ENCODE measurements at places on chromosomes 1 and 21.

- no peak for DNase-seq
These were observed 45.6 kb upstream of the TMEM51 start for GRCh38 chr1:15107911-15108310.

DNA sequence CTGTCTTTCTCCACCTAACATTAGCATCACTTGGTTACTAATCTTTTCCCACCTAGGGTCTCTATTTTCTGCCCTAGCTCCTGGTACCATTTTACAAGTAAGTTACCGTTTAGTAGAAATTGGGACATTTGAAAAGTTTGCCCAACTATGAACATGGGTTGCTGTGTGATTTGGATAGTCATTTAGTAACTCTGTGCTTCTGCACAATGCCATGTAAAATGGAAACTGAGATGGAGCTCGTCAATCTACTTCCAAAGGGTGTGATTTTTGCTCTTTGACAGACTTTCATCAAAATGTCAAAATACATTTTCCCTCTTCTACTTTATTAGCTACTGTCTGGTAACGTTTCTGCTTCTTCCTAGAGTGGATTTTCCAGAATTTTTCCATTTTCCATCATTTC, 381.5 kb upstream of the B3GALT2 start:
- DNase-seq: no peak

- no peak for DNase-seq
These were observed 166.6 kb downstream of the LMX1A start for GRCh38 chr1:165189913-165190312.

- no peak for DNase-seq
These were observed 85.5 kb downstream of the RIPK4 start for GRCh38 chr21:41681348-41681801.

- no peak for DNase-seq
These were observed 1.6 kb downstream of the SLC25A34 start for GRCh38 chr1:15737324-15738319.

- no peak for DNase-seq
These were observed 24.7 kb downstream of the SDE2 start for GRCh38 chr1:225974454-225974853.

- DNase-seq: no peak
These were observed 483.2 kb downstream of the PTPRC start for GRCh38 chr1:199122085-199122484.

DNA sequence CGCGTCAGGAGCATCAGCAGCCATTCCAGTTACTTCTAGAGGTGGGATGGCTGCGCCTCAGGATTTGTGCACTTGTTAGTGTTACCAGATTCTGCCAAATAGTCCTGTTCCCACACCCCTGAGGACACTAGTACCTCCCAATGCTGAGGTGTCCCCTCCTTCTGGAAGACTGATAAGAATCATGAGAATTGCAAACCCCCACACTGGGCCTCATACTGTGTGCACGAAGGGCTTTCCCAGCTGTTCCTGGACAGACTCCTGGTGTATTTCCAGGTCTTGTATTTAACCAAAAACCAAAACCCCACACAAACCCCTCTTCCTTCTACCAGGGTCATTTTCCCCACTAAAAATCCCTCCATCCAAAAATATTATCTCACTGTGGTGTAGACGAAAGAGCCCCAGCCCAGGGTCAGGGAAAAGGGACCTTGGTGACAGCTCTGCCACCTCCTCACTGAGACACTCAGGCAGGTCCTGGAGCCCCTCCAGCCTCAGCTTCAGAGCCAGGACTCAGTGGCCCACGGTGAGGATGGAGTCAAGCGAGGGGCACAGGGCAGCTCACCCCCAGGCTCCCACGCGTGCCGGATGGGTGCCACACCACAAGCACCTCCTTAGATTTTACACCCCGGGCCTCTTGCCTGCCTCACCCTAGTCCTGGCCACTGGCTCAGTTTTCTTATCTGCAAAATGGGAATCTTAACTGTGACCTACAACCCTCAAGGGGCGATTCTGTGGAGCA, 131.4 kb upstream of the RUNX3 start:
- DNase-seq: no peak

GRCh38 chr1:214511639-214511998, 39.8 kb downstream of the PTPN14 start:
- no peak for DNase-seq

GRCh38 chr1:192485692-192486436, 89.7 kb upstream of the RGS1 start:
- peak; percentile 47 for DNase-seq

GRCh38 chr1:55413286-55413685, 198.1 kb upstream of the USP24 start:
- no peak for DNase-seq

DNA sequence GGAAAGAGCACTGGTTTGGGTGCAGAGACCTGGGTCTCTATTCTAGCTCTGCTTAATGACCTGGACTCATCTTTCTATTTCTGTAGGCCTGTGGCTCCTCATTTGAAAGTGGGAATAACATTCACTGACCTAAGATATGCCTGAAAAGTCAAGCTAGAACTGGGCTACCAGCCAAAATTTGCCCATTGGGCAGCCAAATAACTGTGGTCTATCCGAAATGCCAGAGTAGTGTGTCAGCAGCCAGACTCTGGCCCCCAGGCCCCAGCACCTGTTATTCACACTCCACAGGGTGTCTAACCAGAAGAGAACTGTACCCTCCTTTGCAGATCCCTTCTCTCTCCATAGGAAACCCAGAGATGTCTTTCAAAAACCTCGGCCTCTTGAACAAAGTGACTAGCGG, 12.6 kb downstream of the DAB1 start:
- DNase-seq: peak; percentile 91

DNA sequence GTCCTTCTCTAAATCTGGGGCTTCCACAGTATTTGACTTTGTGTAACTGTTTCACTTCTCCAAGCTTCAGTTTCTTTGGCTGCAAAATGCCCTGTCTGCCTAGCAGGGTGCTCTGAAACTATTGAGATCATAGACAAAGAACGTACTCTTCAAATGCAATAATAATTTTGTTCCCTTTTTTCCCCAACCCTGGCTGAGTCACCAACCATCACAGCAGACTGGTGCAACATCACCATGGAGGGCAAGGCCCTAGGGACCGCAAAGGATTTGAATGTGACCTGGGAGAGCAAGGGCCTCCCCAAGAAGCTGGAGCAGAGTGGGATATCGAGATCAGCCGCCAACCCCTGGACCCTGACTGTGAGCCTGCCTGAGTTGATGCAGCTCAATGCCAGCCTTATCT, 115.0 kb downstream of the FCRL5 start:
- no peak for DNase-seq

- no peak for DNase-seq
These were observed 108.9 kb upstream of the ADAR start for GRCh38 chr1:154716614-154717527.

- no peak for DNase-seq
These were observed 45.5 kb downstream of the CACHD1 start for GRCh38 chr1:64515427-64515826.

DNA sequence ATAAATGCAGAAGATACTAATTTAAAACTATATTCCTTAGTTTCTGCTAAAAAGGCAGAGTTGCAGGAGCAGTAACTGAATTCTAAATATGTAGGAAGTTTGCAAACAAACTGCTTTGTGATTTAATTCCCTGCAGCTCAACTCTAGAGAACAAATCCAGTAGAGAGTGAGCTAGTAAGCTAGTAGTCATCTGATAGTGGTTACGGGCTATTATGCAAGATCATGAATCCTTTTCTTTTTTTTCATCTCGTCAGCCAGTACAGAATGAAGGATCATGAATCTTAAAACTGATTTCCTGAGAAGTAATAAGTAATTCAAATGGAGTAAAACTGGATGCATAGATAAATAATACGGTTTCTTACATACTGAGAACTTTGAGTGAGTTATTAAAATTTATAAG, 3.3 kb downstream of the DPH5 start:
- DNase-seq: no peak

DNA sequence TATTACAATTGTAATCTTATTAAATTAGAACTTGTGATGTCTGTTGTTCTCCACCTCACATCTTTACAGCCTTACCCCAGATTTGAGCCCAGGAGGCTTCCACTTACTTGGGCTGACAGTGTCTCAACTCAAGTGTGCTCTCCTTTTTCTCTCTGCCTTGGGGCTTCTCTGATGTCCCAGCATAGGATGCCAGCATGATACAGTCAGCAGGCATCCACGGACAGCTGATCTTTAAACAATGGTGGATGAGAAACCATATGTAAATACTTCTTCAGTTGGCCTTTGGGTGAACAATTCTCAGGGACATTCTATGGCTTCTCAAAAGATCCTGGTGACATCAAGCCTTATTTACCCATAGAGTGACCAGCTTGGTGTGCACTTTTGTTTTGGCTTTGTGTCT, 107.6 kb upstream of the GORAB start:
- no peak for DNase-seq

GRCh38 chr1:82731216-82731615, 930.5 kb downstream of the ADGRL2 start:
- DNase-seq: no peak

GRCh38 chr1:203290261-203291089, 14.8 kb upstream of the BTG2 start:
- DNase-seq: peak; percentile 83

DNA sequence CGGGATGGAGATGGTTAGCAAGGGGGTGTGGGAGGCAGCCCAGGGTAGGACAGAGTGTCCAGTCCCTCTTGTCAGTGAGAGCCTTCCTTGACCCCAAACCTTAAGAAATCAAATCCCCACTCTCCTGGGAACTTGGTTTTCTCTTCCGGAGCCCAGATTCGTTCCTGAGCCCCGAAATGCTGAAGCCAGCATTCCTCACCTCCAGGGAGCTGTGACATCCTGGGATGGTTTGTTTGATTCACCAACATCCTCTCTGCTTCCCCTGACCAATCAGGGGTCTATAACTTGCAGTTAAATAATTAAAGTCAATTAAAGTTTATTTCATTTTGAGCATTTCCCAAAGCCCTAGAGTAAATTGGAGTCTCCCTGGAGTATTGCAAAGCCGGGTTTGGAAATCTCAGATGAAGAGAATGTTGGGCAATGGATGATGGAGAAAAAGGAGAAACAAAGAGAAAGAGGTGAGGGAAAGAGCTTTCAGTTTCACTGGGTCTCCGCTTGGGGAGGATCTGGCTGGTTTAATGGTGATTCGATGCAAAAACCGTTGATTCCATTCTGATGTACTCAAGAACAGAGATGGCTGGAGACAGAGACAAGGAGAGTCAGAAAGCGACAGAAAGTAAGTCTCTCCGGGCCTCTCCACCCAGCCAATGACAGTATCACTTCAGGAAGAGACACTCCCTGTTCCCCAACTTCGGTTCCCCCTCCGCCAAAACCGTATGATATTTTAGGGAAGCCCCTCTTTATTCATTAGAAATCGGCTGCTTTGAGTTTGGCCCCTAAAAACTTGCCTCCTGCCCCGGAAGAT, 12.8 kb upstream of the ALX3 start:
- no peak for DNase-seq

DNA sequence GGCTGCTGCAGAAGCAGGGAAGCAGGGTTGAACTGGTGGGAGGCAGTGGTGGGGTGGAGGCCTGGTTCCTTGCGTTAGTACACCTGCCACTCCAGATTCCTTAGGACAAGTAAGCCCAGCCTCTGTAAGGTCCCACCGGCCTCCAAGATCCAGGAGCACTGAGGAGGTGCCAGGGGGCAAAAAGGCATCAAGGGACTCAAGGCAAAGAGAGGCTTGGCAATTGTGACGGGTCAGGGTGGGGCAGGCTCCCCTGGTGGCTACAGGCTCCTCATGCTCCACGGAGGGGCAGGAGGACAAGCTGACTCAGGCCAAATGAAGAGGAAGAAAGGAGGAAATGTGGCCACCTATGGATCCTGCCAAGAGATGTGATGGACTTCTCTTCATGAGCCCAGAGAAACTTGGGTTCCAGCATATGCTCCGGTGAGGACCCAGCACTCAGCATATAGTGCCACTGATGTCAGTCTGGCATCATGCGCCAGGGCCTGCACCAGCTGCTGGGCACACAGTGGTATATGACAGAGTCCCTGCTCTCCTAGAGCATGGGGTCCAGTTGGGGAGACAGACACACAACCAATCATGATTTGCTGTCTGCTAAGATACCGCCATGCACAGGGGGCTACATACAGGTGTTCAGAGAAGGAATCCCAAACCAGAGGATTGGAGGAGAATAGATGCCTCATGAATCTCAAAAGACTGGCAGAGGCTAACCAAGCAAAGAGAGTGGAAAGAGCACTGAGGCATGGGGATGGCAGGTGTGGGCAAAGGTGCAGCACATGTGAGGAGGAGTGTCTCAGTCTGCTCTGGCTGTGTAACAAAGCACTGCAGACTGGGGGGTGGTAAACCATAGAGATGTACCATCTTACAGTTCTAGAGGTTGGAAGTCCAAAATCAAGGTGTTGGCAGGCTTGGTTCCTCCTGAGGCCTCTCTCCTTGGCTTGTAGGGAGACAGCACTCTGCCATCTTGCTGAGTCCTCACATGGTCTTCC, 249.7 kb downstream of the RHOU start:
- DNase-seq: no peak

DNA sequence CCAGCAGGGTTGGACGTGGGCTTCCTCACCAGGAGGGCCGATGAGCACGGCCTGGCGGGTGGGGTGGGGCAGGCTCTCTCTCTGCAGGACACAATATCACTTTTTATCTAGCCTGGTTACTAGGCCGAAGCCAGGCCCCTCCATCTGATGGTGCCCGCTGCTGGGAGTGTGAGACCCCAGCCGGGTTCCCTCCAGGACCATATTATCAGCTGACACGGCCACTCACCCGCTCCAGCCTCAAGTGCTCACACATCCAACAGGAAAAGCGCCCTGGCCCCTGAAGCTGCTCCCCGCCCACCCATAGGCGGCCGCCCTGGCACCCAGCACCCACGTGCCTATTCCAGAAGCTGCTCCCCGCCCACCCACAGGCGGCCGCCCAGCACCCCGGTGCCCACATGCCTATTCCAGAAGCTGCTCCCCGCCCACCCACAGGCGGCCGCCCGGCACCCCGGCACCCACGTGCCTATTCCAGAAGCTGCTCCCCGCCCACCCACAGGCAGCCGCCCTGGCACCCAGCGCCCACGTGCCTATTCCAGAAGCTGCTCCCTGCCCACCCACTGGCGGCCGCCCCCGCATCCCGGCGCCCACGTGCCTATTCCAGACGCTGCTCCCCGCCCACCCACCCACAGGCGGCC, 5.0 kb downstream of the SLC19A1 start:
- no peak for DNase-seq

DNA sequence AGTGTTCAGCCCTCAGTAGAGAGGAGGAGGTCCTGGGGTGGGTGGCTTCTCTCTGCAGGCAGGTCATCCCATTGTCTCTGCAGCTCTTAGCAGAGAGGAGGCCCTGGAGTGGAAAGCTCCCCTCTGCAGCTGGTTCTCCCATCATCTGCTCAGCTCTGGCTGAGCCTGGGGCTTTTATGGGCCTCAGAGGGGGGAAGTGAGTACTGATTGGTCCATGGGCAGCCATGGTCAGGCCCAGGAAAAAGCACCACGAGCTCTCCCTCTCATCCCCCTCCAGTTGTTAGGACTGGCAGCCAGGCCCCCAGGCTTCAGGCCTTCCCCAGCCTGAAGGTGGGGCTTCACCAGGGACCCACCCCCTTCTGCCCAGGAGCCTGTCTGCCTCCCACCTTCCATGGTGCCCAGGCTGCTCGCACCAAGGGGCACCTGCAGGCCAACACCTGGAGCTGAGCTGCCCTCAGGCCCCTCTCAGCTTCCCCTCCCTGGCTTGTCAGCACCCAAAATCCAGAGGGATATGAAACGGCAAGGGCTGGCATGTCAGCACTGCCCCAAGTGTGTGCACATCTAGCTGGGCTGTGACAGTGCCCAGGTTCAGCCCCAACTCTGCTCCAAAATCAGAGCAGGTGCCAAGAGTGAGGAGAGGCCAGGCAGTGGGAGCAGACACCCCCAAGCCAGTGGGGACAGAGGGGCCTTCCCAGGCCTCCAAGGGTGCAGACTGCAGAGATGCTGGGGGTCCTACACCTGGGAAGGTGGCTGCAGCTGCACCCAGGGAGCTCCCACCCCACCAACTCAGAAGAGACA, 449.0 kb downstream of the MATN1 start:
- no peak for DNase-seq

GRCh38 chr1:218943371-218943770, 230.3 kb upstream of the LYPLAL1 start:
- no peak for DNase-seq

Data from urothelium cell line (cell line).